ENCODE measurements at places on chromosomes 5 and 9. TPM values are rescaled to one million over a fixed set of nuclear protein-coding genes. Genes with fewer than 3 reads are reported as not detected.

DNA sequence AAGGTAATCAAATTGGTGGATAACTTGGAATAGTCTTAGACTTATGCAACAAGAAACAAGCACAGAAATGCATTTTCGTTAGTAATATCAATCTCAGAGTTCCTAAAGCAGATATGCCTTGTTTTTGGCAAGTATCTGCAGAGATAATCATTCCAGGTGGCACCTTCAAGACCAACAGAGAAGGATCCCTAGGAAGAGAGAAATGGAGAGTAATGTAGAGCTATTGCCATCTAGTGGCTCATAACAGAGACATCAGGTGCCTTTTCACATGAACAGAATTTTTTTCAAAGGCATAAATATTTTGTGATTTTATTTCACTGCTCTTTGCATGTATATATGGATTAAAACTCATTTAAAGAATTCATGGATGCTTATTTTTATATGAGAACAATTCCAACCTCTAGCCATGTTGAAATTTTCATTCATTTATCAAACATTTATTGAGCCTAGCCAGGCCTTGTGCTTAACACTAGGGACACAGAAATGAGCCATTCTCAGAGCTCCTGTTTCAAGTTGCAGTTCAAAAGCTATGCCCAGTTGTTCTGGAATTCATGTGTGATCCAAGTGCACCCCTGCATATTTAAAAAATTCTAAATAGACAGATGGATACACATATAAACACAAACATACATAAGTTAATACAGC, 117.5 kb upstream of the OR13F1 start:
- DNase-seq: no peak

Gene INSL4
- total RNA-seq: not detected

DNA sequence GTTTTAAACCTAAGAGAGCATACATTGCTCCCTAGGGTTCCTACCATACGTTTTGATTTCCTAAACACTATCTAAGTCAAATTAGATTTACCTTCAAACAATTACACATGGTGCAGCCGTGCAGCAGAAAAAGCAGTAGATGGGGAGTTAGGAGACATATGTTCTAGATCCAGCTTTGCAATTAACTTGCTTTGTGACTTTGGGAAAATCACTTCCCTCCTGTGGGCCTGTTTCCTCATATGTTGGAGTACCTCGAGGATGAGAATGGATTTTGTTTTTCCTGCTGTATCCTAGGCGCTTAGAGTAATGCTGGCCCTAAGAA, 711 bp downstream of the MRPL50 start:
- DNase-seq: no peak

DNA sequence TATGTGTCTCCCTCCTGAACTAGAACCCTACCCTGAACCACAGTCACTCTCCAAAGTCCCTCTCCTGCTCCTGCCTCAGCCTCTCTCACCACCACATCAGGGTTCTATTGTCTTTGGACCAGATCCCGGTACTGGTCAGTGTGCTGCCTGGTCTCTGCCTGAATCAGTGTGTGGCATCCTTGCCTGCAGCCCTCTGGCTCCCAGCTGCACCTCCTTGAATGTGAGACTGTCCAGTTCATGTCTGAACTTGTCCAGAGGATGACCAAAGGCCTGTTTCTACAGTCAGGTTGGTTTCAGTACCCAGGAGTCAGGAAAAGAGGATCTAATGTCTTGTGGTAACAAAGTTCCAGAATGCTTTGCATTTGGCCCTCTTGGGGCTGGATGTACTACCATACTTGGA, 76.8 kb upstream of the RANBP3L start:
- DNase-seq: no peak

Gene OR1L4
- total RNA-seq: not detected

- no peak for DNase-seq
Measured at GRCh38 chr5:132941331-132941730, 22.1 kb downstream of the AFF4 start.

- peak; percentile 87 for DNase-seq
Measured at GRCh38 chr9:77926371-77926878, 105.2 kb downstream of the GNAQ start.

- DNase-seq: no peak
Measured at GRCh38 chr5:74536658-74537057, 103.9 kb downstream of the ENC1 start.

- DNase-seq: no peak
Measured at GRCh38 chr5:42811591-42812446, at the start of gene SELENOP. TSS of gene SELENOP (minus strand) at chr5:42811892. CDS start at chr5:42808353, 3,539 bp downstream.

DNA sequence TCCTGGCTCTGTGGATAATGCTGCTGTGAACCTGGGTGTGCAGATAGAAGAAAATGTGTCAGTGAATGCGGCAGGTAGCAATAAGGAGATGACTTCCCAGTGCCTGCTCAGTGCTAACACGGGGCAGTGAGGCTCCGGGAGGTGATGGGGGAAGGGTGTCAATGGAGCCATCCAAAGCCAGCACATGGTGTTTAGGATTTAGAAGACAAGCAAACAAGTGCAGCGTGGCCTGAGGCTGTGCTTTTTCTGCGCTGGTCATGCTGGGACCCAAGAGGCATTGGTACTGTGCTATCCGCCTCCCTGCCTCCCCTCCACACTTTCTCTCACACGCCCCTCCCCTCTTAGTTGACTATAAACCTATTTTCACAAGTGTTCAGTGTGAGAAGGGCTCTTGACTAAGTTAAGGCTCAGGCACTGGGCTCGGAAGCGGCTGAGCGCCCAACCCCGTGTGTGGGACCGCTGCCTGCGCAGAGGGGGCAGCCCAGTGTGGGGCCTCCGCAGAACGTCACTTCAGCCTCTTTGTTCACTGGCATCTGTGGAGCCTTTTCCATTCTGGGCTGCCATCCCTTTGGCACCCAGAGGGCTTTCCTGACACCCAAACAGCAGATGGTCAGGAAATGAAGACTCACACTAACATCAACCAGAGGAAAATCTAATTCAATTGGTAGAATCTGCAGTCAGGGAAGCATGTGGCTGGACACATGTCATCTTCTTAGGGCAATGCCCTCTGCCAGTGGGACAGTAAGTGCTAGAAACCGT, 21.8 kb upstream of the NINJ1 start:
- DNase-seq: no peak

Gene OGN
- not detected for total RNA-seq

DNA sequence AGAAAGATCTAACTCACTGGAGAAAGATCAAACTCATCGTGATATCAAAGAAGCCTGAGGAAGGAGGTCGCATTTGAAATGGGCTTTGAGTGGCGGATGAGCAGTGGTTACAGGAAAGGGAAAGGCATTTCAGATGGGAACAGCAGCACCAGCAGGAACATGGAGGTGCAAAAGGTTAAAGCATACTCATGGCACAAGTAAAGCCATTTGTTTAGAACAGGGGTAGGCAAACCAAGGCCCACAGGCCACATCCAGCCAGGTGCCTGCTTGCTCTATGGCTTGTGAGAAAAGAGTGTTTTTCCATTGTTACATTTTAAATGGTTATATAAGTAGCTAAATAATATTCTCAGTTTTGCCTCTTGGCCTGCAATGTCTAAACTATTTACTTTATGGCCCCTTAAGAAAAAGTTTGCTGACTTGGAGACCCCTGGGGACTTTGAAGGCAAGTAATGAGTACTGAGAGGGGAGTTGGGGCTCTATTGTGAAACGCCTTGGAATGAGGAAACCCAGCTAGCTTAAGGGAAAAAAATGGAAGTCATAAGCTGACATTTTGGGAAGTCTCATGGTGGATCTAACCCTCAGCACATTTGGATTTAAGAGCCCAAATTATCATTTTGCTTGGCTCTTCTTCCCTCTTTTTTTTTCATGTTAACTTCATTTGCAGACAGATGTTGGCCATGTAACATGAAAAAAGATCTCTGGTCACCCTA, 211.1 kb downstream of the NR3C1 start:
- no peak for DNase-seq

Gene MYOZ3
- 5.5 TPM for total RNA-seq

DNA sequence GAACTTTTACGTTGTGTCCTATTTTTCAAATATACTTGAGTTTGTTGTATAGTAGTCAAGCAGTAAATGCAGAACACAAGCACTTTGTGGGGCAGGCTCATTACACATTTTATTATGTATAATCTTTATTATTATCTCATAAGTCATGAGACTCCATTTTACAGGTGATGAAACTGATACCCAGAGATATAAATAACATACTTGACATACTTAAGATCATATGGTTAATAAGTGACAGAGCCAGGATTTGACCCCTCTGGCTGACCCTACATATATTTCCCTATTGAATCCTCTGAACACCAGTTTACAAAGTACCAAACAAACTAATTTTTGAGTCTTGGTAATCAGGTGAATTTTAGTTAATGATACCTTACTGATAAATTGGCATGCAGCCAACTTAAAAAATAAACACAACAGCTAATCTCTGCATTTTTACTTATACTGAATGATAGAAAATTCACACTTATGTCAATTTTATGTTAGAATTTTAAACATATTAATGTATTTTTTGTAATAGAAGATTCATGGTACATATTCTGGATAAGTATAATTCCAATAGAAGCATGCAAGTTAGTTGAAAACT, 305.0 kb upstream of the MEF2C start:
- DNase-seq: no peak

DNA sequence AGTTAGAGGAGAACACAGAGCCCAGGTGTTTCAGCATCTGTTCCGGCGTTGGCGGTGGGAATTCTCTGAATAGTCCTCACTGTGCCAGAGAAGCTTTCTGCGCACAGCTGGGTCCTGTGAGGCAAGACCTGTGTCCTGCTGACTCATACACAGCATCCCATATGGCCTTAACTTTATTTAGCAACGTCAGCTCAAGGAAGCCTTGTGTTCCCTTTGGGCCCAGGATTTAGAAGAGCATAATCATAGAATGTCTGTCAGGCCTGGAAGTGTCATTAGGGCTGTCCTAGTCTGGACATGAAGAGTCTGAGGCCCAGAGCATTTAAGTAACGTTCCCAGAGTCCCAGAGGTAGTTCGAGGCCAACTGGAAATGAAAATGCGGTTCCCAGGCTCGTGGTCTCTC, 188.6 kb upstream of the DMRT1 start:
- no peak for DNase-seq

DNA sequence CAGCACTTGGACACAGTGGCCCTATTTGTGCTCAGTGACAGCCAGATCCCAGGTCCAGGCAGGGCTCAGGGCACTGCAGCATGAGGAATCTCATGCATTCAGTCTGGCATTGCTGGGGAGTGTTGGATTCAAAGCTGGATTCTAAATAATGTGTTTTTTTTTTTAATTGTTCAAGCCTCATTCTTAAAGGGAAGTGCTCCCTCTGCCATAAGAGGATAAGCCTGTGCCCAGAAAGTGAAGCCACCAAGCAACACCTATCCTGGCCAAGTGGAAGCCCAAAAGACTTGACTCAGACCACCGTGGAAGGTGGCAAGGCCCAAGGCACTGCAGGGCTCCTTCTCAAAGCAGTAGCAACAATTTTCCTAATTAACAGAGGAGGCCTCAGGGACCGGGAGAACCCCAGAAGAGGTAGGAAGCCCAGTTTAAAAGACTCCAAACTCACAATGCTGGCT, 135.6 kb downstream of the ACTL7B start:
- no peak for DNase-seq

GRCh38 chr5:131754363-131754762, 42.5 kb downstream of the FNIP1 start:
- DNase-seq: no peak

DNA sequence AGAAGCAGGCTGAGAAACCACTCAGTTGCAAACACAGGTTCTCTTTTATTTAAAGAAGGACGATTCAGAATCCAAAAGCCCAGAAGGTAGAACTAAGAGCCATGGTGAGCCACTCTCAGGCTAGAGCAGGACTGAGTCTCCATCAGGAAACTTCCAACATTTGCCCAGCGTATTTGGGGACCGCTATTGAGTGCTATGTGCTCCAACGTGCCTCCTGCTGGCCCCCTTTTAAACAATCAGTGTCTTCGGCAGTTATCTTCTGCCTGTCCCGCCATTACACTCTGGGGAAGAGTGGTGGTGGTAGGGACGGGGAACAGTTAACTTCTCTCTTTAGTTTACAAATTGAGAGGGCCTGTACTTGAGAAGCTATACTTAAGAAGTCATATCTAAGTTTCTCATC, 78.1 kb downstream of the DENND1A start:
- no peak for DNase-seq

DNA sequence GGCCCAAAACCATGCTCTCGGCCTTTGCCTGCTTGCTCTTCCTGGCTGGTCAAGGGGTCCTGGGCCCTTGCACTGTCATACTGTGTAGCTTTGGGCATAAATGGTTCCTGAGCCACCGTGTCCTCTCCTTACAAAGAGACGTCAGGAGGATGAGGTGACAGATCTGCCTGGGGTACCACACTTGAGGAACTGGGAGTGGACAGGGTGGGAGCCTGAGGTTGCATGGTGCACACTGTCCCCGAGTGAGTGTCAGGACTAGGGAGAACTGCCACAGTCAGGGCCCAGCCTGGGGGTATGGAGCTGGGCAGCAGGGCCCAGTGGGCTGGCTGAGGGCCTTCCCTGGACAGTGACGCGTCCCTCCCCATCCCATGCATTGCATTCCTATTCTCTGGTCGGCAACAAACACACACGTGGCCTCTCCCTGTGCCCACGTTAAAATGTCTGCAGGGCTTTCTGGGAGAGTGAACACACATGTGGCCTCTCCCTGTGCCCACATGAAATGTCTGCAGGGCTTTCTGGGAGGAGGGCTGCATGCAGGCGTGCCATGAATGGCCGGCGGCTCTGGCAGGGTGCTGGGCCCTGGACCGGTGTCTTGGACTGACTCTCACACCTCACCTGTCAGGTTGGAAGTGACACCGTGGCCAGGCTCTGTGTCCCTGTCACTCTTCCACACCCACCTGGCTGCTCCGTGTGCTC, 122.1 kb upstream of the COL5A1 start:
- no peak for DNase-seq

- DNase-seq: peak; percentile 59
Measured at GRCh38 chr9:70480405-70480980, 66.0 kb upstream of the KLF9 start.

DNA sequence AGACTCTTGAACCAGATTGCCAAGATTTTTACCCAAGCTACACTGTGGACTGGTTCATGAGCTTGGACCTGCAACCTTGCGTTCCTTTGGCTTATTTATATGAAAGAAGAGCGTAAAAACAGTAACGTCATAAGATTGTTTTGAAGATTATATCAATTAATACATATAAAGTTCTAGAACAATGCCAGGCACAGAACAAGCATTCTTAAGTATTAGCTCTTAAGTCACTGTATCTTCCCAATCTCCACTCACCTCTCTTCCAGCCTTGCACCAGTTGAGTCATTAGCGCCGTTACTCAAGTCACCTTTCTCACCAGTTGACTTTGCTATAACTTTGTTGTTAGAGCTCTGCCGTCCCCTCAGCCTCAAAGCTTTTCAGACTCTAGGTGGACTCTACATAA, 415.7 kb downstream of the PLK2 start:
- DNase-seq: no peak

- no peak for DNase-seq
Measured at GRCh38 chr9:97940741-97941140, 2.8 kb upstream of the HEMGN start.

GRCh38 chr5:173315495-173316338, 12.5 kb downstream of the STC2 start:
- peak; percentile 73 for DNase-seq

GRCh38 chr5:152631221-152631620, 226.1 kb upstream of the NMUR2 start:
- no peak for DNase-seq

Measured in astrocyte (in vitro differentiated cells and primary cell).